Midbrain (tissue), 1 donor: ENCODE measurements at places on chromosomes 12 and 14.

DNA sequence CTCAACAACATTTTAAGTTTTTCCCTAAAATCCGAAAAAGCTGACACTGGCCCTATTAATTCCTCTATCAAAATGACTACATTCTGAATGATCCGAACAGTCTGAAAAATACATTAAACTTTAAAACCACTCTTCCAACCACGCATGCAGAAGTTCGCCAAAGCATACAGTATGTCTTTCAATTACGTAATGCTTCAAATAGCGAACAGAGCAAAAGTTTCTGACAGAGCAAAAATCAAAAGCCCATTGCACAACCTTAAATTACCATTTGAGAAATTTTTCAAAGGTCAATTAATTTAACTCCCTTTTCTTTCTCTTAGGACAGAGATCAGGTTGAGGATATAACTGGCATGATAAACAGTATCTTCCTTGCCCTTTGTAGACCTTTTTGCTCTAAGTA, 33.2 kb downstream of the LRIG3 start:
- DNase-seq = no peak

- no peak for DNase-seq
Observed at GRCh38 chr12:24738441-24738840, 210.5 kb downstream of the BCAT1 start.

- DNase-seq = no peak
Observed at GRCh38 chr12:92065639-92066038, 80.0 kb downstream of the BTG1 start.

- peak; percentile 60 for DNase-seq
Observed at GRCh38 chr12:22083167-22083566, 37.1 kb downstream of the CMAS start.

DNA sequence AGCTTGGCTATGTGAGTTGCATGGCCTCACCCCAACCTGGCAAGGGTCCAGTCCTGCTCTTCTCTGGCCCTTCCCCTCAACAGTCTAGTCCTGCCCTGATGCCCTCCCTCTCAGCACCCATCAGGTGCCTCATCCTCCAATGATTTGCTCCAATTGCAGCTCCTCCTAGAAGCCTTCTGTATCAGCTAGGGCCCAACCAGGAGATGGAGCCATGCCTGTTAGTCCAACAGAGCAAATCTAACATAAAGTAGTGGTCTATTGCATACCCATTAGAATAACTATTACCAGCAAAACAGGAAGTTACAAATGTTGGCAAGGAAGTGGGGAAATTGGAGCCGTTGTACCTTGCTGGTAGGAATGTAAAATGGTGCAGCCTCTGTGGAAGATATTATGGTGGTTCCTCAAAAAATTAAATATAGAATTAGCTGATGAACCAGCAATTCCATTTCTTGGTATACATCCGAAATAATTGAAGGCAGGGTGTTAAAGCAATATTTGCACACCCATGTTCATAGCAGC, 163.5 kb downstream of the VRK1 start:
- DNase-seq = no peak
